ENCODE measurements at places on chromosomes 7 and 10.

DNA sequence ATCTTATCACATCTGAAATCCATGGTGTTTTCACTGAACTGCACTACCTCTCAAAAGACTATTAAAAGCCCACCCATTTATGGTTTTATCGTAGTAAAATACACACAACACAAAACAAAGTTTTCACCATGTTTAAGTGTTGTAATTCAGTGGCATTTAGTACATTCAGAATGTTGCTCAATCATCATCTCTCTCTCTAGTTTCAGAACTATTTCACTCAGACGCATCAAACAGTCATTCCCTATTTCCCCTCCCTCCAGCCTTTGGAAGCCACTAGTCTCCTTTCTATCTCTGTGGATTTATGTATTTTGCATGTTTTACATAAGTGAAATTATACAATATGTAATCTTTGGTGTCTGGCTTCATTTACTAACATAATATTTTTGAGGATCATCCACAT lies 332.6 kb downstream of the TNS3 start:
- no peak for DNase-seq

- no peak for DNase-seq
Measured at GRCh38 chr10:44249490-44249889, 135.4 kb downstream of the CXCL12 start.

GRCh38 chr7:27834179-27834921 lies 94.4 kb downstream of the TAX1BP1 start:
- DNase-seq = no peak

DNA sequence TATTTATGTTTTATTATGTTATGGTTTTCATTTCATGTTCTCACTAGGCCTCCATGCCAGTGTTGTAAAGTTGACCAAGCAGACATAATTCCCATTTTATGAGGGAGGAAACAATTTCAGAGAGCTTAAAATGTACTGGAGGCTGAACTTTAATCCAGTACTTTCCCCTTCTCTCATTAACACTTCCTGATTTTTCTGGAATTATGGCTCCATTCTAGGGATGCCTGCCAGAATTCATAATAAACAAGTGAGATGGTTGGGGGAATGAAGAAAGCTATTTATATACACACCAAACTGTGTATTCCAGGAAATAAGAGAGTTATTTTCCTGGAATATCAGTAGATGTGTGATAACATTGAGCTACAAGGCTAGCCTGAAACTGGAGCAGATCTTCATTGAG lies 6.9 kb downstream of the TMEM236 start:
- no peak for DNase-seq

DNA sequence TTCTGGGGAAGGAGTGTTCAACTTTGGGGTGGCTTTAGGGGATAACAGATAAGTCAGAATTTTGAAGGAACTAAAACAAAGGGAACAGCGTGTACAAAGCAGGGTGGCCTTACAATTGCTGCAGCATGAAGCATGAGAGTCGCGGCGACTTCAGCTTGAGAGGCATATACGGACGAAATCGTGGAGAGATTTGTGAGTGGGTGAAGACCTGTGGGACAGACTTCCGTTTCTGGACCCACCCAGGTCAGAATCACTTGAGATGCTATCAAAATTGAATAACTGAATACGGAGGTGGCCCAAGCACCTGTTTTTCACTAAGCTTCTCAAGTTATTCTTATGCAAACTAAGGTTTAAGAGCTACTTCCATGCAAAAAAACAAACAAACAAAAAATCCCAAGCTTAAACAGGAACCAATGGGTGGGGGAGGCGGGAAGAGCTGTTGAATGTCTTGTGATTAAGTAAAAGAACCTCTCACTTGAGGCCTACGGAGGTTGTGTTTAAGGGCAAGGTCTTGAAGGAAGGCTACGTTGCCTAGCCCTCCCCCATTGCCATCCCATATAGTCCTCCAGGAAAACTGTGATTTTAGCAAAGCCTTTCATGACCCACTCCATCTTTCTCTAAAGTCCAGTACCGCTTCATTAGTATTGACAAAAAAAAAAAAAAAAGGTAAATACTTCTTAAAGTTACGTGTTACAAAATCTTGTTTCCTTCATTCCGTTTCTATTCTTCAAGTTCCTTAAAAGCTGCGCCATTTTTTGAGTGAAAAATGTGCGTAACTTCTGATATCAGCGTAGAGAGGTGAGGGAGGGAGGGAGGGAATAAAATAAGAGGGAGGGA lies 1.3 kb upstream of the TRIM24 start:
- DNase-seq = no peak

- DNase-seq = no peak
Measured at GRCh38 chr7:54705436-54705835, 53.6 kb downstream of the SEC61G start.

GRCh38 chr10:124239134-124239533 lies 145.7 kb upstream of the CHST15 start:
- no peak for DNase-seq

GRCh38 chr7:13457790-13458189 lies 531.7 kb downstream of the ETV1 start:
- no peak for DNase-seq

DNA sequence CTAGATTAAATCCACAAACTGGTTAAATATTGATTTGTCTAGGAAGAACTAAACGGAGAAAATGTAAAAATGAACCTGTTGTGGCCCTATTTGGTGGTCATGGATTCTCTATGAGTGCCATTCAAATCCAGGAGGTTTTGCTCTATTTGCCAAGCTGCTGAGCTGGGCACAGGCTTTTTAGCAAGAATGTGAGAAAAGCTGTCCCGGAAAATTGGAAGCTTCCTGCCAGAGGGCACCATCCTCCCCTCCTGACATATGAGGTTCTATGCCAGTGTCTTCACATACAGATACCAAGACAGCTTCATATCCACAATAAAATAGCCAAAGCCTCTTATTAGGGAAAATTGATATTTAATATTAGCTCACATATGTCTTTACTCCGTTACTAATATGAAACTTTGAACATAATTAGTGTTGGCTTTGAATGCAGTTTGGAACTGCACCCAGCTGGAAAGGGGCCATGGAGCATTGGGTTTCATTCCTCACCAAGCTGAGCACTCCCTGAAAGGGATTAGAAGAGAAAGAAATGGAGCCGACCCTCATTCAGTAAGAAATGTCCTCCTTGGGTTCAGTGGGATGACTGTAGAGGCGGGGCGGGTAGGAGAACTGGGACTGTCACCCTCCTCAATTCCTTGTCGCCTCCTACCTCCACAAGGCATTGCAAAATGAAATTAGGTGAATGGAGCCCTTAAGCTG lies 47.8 kb downstream of the NRCAM start:
- DNase-seq = no peak

DNA sequence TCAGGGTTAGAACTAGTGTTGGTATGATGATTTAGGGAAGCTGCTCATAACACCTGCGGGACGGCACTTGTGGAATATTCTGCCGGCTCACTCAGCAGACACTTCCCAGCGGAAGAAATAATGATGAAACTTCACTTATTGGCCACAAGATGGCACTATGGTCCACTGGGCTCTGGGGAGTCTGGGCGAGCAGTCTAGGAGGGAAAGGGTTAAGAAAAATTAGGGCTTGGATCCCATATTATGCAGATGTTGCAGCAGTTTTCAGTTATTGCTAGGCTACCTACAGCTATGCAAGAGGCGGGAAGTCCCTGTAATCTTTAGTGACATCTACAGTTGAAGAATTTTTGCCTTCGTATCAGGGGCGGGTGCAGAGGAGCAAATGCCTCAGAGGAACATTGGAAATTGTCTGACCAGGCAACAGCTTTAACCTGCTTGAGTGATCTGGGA lies 238.7 kb upstream of the PRSS58 start:
- DNase-seq = no peak

DNA sequence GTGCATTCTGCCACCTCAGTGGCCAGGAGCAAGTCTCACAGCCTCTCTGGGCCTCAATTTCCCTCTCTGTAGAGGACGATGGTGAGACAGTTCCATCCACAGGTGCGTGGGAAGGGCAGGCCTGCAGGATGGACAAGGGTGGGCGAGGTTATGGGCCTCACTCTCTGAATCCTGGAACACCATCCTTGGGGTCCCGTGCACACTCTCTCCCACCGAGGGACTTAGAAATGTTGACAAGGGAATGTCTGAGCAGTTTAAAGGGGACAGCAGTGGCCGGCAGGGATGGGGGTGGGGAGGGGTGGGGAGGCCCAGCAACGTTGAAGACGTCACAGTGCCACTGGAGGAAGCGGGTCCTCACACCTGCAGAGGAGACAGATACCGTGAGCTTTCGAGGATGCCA lies 111.5 kb downstream of the FOXL3 start:
- DNase-seq = no peak

DNA sequence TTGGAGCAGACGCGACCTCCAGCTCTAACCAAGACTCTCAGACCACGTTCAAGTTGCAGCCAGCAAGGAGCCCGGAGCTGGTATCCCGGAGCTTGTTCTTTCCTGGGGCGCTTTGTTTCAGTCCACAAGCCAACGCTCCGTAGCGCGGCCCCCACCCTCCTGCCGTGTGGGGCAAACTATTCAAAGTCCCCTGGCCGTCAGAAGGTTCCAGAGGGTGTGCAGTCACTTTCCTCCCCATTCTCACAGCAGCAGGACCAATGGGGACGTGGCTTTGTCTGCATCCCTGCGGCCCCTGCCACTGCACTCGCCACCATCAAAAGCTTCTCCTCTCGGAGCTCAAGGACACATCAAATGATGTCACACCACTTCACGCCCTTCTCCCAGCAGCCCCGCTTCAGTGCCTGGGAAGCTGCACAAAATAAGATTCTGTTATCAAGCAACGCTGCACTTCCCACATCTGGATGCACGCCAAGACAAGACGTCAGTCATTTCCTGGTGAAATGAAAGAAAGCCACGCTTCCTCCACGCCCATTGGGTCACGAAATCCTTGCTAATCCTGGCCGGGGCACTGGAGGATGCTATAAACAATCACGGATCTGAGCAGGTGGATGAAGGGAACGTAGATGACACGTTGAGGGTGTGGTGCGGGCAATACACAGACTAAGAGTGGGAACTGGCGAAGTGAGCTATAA lies 348.2 kb downstream of the PTPRN2 start:
- no peak for DNase-seq

GRCh38 chr10:97724341-97724941 lies 10.9 kb downstream of the MARVELD1 start:
- DNase-seq = no peak

All from stimulated activated CD4-positive, alpha-beta T cell treated with anti-CD3 and anti-CD28 coated beads, Interleukin-1b, Interleukin-23, amount 100 ng/mL, for 1 hour (primary cell).